Ascending aorta (tissue), 2 donors: ENCODE measurements at places on chromosomes 11 and 22. TPM values are rescaled to one million over a fixed set of nuclear protein-coding genes. Genes with fewer than 3 reads are reported as not detected.

DNA sequence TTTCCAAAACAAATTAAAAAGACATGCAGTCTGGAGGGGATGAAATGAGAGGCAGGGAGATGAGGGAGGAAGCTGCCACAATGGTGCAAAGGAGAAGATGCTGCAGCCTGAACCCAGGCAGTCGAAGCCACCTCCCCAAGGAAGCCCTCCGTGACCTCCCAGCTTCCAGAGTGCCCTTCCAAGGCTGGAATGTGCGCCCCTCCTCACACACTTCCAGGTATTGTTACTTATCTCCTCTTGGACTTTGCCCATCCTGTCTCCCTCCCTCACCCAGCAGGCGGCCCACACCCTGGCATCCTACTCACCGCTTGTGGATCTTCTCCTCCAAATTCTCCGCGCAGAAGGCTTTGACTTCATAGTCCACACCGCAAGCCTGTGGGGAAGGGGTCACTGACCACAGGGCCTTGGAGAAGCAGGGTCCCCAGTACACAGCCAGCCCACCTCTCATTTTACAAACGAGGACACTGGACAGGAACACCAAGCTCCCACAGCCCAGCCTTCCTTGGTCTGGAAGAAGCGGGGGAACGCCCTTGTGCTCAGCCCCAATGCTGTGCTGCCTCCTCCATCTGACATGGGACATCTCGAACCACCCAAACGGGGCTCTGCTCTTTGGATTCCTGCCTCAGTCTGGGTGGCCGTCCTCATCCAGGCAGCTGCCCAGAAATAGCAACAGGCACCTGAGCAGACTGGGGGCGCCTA is 40.3 kb downstream of the TPBGL start:
- DNase-seq: peak; percentile 4

- no peak for DNase-seq
Observed at GRCh38 chr11:74417860-74418508, 19.8 kb upstream of the PGM2L1 start.

DNA sequence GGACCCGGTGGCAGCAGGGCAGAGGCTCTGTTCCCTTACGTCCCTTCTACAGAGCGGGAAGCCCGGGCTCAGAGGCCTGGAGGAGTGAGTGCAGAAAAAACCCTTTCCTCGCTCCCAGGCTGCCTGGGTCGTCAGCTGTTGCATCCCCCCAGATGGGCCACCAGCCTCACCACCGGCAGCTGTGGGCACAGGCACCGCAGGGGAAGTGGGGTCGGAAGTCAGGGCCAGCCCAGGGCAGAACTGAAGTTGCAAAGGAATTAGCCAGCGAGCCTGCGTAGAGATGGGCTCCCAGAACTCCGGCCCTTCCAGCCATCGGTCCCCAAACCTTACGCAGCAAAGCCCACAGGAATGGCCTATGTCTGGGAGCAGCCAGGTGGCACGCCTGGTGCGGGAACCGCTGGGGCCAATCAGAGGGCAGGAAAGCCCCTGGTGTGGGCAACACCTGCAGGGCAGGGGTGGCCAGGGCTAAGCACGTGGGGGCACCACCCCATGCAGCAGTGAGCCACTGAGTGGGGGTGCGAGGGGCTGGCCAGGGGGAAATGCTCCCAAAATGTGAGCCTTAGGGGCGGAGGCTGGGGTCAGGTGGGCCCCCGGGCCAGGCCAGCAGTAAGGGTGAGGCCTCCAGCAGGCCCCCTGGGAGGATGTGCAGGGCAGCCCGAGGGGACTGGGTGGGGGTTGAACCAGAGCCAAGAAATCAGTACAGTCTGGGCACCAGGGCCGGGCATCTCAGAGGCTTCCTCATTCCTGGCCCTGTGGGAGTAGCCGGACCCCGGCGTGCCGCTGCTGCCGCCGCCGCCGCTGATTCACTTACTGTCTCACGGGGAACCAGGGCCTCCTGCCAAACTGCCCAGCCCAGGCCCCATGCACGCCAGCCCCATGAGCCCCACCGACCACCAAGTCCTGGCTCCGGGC is 58.2 kb downstream of the WNT7B start:
- DNase-seq: no peak

DNA sequence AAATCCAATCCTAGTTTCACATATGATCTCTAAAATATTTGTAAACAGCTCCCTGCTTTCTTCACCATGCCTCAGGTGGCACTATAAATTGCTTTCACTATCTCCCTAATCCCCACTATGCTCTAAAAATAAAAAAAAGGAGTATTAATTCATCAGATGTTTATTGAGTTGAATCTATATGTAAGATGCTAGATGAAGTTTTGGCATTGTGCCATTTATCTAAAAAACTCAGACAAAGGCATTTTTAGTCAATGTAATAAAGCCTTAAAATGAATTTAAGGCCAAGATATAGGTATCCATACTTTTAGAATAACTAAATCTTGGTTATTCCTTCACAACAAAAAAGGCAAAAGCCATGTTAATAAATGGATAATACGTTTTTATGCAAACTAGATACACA is 373.9 kb downstream of the ETS1 start:
- no peak for DNase-seq

DNA sequence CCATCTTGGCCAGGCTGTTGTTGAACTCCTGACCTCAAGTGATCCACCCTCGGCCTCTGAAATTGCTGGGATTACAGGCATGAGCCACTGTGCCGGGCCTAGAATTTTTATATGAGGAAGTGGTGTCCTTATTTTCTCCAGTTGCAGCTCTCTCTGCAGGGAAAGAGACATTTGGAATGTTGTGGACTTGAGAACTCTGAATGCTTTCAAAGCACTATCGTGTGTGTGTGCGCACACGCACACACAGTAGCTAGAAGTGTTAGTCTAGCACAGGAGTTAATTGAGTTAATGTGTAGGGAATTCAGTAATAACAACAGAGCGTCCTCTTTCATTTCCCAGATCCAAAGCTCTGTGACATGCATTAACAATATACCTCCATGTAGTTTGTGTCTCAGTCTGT is 164.0 kb upstream of the RASSF10 start:
- DNase-seq: no peak

DNA sequence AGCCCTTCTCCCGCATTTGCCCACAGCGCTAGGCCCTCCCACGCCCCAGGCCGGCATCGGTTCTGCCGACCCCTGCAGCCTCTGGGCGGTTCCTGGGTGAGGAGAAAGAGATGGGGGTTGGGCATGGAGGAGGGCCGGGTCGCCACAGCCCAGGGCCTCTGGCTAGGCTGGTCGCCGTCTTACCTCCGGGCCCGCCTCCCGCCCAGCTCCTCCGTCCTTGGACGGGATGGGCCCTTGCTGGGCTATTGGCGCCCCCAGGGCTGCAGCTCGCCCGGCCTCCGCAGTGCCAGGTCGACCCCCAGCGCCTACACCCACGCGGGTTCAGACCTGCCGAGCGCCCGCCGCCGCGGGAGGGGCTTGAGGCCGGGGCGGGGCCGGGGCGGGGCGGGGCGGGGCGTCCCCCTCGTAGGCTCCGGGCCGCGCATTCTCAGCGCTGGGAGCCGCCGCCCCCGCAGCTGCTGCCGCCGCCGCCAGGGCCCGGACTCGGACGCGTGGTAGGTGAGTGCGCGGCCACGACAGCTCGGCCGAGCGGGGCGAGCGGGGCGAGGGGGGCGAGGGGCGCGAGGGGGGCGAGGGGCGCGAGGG is at the start of gene CD151:
Gene CD151 (plus strand): TSS at position 424 of the 585 bp plus-strand sequence. CDS start 3,118 bp downstream, outside the sequence.
- DNase-seq: no peak

Gene DDX25
- total RNA-seq: not detected

Gene ZNHIT2
- total RNA-seq: 35.3 TPM

Gene NLRP6
- total RNA-seq: not detected

Gene OR51B2
- not detected for total RNA-seq
